ENCODE measurements at places on chromosomes 12 and 14. TPM values are rescaled to one million over a fixed set of nuclear protein-coding genes. Genes with fewer than 3 reads are reported as not detected.

SLC2A3 gene
- total RNA-seq, result 59.0 TPM

PRH2 gene
- total RNA-seq, result not detected

TAS2R19 gene
- total RNA-seq, result 4.9 TPM

ENTPD5 gene
- 12.7 TPM for total RNA-seq

CLEC4C gene
- not detected for total RNA-seq

KLC1 gene
- total RNA-seq, result 281 TPM

RNASE7 gene
- not detected for total RNA-seq

PAH gene
- not detected for total RNA-seq

SPTLC2 gene
- total RNA-seq, result 26.0 TPM

TAS2R42 gene
- not detected for total RNA-seq
